ENCODE measurements at places on chromosomes 6 and 20. TPM values are rescaled to one million over a fixed set of nuclear protein-coding genes. Genes with fewer than 3 reads are reported as not detected.

The ZNF512B gene
- 0.30 TPM for polyA plus RNA-seq

The FAM162B gene
- not detected for polyA plus RNA-seq

The TPX2 gene
- 0.49 TPM for polyA plus RNA-seq

The WDR27 gene
- polyA plus RNA-seq: 8.6 TPM

The OR12D2 gene
- polyA plus RNA-seq: not detected

All from IgD-negative memory B cell (primary cell).